ENCODE measurements at places on chromosomes 3 and 15.

DNA sequence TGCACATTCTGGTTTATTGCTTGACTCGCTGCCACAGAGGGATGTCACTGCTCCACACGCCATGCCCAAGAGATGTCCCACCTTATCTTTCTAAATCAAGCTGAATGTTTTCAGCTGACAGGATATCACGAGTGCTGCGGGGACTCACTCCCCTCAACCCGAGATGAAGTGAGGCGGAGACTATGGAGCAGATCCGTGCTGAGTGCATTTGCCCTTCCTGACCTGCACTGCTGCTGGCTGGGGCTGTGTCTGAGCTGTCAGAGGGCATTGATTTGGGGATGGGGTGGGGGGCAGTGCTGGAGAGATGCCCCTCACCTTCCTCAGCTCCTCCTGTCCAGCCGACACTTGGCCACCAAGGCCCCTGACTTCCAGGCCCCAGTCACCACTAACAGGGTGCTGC, 40.5 kb upstream of the CSPG4 start:
- DNase-seq: no peak

DNA sequence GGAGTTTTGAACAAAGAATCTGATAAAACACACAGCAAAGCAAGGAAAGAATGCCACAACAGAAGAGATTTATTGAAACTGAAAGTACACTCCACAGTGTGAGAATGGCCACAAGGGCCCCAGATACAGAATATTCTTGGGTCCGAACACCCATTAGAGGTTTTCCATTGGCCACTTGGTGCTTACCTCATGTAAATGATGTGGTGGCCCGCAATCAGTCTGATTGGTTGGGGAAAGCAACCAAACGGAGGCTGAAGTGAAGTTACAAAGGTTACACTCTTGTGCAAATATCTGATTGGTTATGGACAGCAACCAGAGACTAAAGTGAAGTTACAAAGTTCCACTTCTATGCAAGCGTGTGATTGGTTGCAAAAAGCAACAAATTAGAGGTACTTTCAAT, 20.4 kb downstream of the NSUN3 start:
- DNase-seq: no peak

DNA sequence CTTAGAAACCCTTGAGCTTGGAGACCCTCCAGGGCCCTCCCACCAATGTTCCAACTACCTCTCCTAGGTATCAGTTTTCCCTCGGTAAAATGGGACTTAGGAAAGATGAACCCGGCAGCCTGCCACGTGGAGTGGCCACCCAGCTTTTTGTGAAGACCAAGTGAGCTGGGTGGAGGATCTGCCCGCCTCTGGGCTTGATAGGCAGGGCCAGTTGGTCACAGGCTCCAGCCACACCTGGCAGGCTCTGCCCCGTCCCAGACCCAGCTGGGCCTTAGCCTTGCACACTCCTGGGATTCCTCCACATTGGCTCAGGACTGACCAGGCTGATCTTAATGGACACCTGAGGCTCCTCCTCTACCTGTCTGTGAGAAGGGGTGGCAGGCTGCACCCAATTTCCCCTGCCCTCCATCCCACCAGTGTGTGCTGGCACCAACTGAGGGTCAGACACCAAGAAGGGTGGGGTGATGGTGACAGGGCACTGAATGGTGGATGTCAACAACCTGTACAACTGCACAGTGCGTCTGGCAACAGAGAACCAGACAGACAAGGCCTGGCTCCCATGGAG, 761 bp upstream of the GRIP2 start:
- no peak for DNase-seq

DNA sequence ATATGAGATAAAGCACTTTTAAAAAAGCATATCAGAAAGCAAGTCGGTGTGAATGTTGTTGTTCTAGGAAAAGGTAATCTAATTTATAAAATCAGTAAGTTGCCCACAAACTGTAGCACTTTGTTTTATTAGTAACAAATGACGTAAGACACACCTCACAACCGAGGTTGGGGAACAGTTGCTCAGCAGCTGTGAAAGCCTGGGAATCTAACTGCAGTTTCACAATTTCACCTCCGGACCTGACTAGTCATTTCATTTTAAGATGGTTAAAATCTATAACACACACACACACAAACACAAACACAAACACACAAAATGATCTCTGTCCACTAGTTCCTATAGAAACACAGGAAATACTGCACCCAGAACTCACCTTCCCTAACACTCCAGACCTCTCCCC, 406.7 kb upstream of the NR2F2 start:
- no peak for DNase-seq

DNA sequence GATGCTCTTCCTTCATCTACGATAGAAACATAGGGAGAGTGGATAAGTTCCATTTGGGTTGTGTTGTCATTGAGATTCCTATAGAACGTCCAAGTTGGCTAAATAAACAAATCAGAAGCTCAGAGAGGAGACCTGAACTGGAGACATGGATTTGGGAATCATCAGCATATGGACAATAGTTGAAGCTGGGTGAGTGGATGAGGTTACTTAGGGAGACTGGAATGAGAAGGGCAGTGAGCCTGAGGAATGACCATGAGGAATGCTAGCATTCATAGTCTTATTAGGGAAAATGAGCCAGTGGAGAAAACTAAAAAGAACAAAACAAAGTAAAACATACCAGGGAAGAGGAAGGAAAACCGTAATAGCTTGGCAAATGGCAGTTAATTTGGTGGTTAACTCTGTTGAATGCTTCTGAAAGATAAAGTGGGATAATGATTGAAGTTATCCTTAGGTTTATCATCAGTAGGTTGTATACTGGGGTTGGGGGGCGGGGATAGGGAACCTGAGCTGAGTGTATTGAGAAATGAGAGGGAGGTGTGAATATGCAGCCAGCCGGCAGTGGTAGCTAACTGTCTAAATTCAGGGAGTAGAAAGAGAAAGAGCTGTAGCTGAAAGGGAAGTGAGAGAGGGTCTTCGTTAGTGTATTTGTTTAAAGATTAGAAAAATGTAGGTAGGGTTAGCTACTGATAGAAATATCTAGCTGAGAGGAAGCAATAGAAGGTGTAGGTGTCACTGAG, 74.6 kb downstream of the ARHGEF26 start:
- no peak for DNase-seq

- DNase-seq: no peak
Measured at GRCh38 chr3:192490720-192491119, 236.6 kb downstream of the FGF12 start.

All from GM19239 (cell line).